NCI-H1048 (cell line): ENCODE measurements at places on chromosomes 16 and 17.

DNA sequence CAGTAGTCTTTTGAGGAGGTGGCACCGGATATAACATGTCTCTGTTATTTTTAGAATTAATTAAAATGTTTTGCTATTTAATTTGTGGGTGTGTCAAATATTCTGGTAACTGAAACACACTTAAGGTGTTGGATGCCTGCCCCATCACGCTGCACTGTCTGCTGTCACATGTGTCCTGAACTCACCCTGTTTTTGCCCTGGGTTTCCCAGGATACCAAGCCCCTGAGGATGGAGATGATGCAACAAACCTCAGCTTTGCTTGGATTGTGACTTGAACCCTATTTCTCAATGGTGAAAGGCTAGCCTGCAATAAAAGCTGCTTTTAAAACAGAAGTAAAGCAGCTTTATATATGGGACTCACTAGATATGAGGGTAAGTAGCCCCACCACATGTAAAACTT, 11.5 kb upstream of the DUSP14 start:
- no peak for DNase-seq

- DNase-seq = no peak
Observed at GRCh38 chr17:56902348-56902747, 11.5 kb downstream of the TRIM25 start.

DNA sequence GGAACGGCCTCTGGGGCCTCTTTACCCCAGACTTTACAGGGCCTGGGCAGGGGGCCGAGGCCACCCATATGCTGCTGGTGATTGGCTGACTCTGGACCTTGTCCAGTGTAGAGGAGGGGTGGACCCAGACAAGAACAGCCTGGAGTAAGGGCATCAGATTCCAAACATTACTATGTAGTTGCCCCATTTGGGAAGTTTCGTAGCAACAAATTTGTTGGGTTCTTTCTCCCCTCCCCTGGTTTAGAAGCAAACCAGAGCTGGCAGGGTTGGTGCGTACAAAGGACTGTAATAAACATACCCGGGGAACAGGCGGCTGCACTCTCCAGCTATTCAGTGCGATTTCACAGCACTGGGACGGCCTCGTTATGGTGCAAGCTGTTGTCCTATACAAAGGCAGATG, 145.5 kb downstream of the NTN1 start:
- DNase-seq = no peak

GRCh38 chr17:17783116-17783824, 53.5 kb downstream of the SREBF1 start:
- no peak for DNase-seq

DNA sequence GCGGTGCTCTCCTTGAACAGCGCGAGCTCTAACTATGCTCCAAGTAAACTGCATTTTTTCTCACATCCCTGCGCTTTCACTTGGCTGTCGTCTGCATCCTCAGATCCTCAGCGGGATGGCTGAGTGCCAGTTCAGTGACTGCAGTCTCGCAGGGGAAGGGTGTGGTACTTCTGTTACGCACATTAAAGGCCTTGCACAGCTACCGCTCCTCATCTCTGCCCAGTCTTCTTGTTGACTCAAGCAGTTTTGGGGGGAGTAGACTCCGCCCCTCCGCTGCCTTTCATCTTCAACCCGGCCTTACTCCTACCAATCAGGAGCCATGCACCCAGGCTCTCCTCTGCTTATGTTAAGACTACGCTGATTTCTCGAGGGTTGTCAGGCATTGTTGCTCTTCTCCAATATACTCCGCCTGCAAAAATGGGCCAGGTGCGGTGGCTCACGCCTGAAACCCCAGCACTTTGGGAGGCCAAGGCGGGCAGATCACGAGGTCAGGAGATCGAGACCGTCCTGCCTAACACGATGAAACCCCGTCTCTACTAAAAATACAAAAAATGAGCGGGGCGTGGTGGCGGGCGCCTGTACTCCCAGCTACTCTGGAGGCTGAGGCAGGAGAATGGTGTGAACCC, 10.0 kb downstream of the ATP5PD start:
- DNase-seq = no peak

DNA sequence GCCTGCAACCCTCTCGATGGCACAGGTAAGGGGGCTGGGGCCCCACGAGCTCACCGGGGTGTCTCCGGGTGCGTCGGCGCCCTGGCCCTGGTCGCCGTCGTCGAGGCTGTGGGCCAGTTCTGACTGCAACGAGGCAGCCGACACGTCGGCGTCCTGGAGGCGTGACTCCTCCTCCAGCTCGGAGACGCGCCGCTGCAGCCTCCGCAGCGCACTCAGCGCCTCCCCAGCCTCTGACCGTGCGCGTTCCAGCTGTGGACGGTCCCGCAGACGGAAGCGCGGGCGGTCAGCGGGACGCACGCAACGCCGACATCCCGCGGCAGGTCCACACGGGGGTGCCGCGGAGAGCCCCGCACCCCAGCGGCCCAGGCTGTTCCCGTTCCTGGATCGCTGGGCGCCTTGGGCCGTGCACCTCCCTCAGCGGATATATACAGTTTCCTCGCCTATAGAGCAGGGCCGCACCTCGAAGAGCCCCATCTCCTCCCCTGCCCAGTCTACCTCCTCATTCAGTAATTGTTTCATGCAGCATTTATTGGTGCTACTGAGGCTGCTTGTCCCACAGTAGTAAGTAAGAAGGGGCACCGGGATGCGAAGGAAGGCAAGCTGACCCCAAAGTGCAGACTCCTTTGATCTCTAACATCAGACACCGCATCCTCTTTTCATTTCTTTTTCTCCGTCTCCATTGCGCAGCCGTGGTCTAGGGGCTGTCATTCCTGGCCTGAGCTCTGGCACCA, 5.8 kb downstream of the THOC6 start:
- DNase-seq = no peak

- DNase-seq = no peak
Observed at GRCh38 chr16:4091240-4092012, 24.8 kb downstream of the ADCY9 start.

- no peak for DNase-seq
Observed at GRCh38 chr17:9479964-9480363, 95.7 kb downstream of the STX8 start.

- no peak for DNase-seq
Observed at GRCh38 chr17:64709481-64709880, 47.4 kb upstream of the SMURF2 start.

DNA sequence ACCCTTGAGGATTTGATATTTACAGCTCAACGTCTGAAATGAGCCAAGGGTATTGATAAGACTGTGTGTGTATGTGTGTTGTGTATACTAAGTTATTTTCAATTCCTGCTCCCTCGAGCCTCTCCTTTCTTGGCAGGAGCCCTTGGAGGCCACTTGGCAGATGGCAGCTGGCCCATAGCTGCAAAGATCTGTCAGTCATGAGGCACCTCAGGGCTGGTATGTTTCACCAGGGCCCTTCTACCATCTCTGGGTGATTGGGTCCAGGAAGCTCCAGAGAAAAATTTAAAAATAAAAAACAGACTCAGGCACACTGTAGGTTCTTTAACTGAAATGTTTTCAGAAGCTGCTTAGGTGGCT, 355.7 kb downstream of the HAPSTR1 start:
- DNase-seq = no peak

GRCh38 chr17:63805591-63805990, 21.6 kb upstream of the PSMC5 start:
- no peak for DNase-seq

GRCh38 chr16:30722916-30723315, 23.9 kb downstream of the SRCAP start:
- no peak for DNase-seq

- DNase-seq = no peak
Observed at GRCh38 chr17:81961521-81962498, 823 bp upstream of the NOTUM start.

GRCh38 chr16:49851468-49851787, 4.5 kb downstream of the ZNF423 start:
- no peak for DNase-seq

- DNase-seq = peak; percentile 61
Observed at GRCh38 chr17:8125154-8125946, 1.4 kb upstream of the HES7 start.

- no peak for DNase-seq
Observed at GRCh38 chr16:2178321-2179106, 17.9 kb downstream of the CASKIN1 start.

- DNase-seq = no peak
Observed at GRCh38 chr16:75558846-75559401, 2.9 kb upstream of the TMEM231 start.

- no peak for DNase-seq
Observed at GRCh38 chr16:28859326-28859725, 4.3 kb upstream of the SH2B1 start.

DNA sequence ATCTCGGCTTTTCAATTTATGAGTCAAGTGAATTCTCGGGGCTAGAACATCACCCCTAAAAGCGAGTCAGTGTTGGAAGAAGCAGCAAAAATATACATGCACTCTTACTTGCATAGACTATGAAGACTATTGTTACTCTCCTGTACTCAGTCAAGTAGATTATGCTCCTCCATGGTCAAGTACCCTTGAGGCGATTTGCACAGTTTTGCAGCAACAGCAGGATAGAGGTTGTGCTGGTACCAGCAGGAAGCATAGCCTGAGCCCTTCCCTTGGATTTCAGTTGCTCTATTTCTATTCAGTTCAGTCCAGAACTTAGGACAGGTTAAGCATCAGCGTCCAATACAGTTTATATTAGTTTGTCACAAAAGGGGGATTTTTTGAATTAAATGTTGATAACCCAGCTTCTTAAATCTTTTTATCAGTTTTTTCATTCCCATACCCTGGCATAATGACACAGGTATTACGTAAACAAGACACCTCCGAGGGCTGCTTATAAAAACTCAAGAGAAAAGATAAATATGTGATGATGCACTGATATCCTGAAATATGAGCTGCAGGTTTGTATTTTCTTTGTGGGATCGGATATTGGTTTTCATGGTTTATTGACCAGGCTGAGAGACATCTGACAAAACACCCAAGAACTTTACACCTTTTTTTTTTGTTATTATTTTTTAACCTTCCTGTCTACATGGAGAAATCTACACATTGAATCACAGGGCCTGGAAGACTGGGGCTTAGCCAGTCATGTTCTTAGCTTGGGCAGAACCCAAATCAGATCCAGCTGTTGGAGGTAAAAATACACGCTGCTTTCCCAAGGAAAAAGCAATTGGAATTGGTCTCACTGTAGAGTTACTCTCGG, 144.1 kb downstream of the PITPNC1 start:
- no peak for DNase-seq

GRCh38 chr16:64470916-64471315, 650.9 kb downstream of the CDH11 start:
- DNase-seq = no peak

DNA sequence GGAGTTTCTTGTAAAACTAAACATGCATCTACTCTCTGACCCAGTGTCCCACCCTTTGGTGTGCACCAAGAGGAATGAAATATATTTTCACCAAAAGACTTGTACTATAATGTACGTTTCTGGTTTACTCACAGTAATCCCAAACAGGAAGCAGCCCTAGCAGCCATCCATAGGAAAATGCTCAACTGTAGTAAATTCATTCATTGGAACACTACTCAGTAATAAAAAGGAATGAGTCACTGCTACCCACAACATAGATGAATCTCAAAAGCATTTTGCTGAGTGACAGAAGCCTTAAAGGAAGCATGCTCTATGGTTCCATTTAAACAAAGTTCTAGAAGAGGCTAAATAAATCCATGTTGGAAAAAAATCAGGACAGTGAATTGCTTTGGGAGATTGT, 37.6 kb upstream of the DHRS7B start:
- DNase-seq = no peak
